ENCODE measurements at places on chromosomes 5 and 9.

- no peak for DNase-seq
Measured at GRCh38 chr9:16821344-16821743, 49.1 kb downstream of the BNC2 start.

GRCh38 chr5:95821110-95822021 lies 1.2 kb downstream of the GLRX start:
- DNase-seq: no peak

- DNase-seq: no peak
Measured at GRCh38 chr5:50751064-50751657, 84.7 kb downstream of the PARP8 start.

DNA sequence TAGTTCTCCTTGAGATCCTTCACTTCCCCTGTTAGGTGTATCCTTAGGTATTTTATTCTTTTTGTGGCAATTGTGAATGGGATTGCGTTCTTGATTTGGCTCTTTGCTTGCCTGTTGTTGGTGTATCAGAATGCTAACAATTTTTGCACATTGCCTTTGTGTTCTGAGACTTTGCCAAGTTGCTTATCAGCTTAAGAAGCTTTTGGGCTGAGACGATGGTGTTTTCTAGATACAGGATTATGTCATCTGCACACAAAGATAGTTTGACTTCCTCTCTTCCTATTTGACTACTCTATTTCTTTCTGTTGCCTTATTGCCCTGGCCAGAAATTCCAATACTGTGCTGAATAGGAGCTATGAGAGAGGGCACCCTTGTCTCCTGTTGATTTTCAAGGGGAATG lies 609.4 kb upstream of the COX7C start:
- no peak for DNase-seq

- no peak for DNase-seq
Measured at GRCh38 chr9:20495098-20495497, 127.2 kb downstream of the MLLT3 start.

GRCh38 chr9:134366223-134367031 lies 40.2 kb downstream of the RXRA start:
- DNase-seq: peak; percentile 96

GRCh38 chr9:35481347-35481975 lies 8.4 kb upstream of the RUSC2 start:
- DNase-seq: peak; percentile 54

DNA sequence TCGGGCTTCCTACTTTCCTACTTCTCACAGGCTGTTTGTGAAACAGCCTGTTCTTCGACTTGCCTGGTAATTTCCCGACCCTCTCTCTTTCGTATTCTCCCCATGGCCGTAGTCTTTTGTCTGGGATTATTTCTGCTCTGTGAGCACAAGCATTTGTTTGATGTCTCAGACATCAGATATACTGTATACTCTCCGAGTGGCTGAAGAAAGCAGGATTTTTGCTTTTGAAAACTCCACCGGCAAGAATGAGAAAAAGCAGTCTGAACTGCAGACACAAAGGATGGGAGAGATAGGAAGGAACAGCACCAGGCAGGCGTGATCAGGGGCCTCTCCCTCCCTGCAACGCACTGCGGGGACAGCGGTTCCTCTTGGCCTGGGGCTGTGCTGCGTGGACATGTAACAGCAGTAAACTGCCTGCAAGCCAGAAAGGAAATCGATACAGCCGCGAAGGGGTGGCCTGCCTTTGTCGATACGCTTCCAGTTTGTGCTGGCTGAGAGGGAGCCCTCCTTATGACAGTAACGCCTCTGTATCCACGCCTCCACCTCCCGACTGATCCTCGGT lies 313.9 kb upstream of the TLE4 start:
- DNase-seq: no peak

DNA sequence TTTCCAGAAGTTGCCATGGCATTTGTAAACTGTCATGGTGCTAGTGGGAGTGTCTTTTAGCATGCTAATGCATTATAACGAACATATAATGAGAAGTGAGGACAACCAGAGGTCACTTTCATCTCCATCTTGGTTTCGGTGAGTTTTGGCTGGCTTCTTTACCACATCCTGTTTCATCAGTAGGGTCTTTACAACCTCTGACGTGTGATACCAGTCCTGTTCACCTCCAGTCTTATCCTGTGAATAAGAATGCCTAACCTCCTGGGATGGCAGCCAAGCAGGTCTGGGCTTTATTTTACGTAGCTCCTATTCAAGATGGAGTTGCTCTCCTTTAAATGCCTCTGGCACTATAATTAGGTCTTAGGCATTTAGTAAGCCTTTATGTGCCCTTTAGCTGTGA lies 20.4 kb upstream of the RFK start:
- DNase-seq: no peak

DNA sequence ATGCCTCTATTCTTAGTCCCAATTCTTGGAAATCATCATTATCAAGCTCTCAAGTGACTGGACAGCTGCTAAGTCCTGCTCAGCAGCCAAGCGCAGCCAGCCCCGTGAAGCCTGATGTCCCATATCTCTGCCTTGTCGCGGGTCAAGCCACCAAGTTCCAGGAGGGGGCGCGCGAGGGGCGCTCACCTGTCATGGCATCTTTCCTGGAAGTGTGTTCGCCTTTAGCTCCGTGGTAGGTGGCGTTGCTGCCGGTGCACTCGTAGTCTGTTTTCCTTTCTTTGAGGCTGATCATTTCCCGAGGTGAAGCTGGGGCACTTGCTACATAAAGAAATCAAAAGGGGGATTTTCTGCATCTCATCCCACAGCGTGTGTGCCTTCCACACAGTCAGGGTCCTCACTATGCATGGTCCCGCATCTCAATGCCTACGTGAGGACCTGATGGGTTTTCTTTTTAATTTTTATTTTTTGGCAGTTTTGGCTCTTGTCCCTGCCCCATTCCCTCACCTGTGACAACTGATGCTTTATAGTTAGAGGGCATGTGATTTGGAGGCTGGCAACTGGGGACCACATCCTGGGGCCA lies 227.0 kb upstream of the DAP start:
- DNase-seq: peak; percentile 31

- no peak for DNase-seq
Measured at GRCh38 chr9:68978066-68978465, 35.8 kb downstream of the PRKACG start.

DNA sequence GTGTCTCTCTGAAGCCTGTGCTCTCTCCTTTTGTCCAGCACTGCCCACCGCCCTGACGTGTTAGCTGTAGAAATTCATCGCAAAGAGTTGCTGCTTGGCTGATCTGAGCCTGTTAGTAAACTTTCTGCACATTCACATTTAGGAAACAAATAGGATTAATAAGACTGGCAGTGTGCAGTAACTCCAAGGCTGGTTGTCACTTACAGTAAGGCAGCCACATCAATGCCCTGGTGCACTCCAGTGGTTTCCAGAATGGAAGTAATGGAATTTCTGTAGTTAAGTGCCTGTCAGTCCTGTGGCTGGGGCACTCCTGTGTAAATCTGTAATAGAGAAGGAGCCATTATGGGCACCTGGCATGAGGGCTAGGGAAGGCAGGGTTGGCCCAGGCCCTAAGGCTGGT lies 70.6 kb downstream of the DOCK2 start:
- DNase-seq: no peak

- DNase-seq: no peak
Measured at GRCh38 chr9:86713970-86714369, 233.3 kb downstream of the GAS1 start.

GRCh38 chr9:13787234-13787833 lies 507.8 kb upstream of the MPDZ start:
- no peak for DNase-seq

DNA sequence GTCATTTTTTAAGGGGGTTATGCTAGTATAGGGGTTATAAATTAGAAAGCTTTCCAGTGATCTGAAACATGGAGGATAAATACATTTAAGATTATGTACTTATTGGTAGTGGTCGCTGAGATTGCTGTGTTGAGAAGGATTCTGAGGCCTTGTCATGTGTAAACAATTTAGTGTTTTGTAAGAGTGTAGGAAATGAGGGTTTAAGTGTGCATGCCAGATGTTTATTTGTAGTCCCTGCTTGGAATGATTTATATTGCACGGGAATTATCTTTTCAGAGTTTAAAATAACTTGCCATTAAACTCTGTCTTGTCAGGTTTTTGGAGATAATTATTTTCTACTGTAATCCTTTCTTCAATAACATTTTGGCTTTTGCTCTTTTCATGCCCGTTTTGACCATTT lies 19.4 kb downstream of the ZNF618 start:
- DNase-seq: no peak

- no peak for DNase-seq
Measured at GRCh38 chr9:130088051-130088450, 34.3 kb downstream of the GPR107 start.

- DNase-seq: no peak
Measured at GRCh38 chr9:109010746-109011145, 2.6 kb downstream of the CTNNAL1 start.

- DNase-seq: no peak
Measured at GRCh38 chr9:69919461-69920061, 98.9 kb downstream of the CFAP95 start.

- peak; percentile 32 for DNase-seq
Measured at GRCh38 chr5:40429258-40430100, 250.2 kb upstream of the PTGER4 start.

DNA sequence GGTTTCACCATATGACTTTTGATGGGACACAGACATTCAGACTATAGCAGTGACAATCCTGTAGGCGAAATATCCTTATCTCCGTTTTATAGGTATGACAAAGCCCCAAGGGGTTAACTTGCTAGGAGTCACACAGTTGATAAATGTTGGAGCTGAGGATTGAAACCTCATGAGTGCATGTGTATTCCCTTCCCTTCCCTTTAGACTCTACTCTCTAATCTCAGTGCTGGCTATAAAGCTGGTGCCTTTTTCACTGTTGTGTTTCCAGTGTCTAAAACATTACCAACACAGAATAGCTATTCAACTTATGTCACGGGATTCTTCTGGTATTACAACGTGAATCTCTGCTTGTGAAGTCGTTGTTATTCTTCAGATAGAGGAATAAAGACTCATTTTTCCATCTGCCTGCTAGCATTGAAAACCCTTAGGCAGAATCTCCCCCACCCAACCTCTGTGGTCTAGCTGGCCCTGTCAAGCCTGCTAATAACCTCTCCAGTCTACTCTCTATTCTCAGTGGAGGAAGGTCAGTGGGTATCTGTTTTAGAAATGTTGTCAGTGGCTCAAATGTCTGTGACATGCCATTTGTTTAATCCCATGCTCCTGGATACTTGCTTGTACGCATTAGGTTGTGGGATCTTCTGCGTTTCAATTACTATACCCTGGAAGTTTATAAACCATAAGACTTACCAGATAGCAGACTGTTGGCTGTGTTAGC lies 121.2 kb downstream of the TLE4 start:
- no peak for DNase-seq

DNA sequence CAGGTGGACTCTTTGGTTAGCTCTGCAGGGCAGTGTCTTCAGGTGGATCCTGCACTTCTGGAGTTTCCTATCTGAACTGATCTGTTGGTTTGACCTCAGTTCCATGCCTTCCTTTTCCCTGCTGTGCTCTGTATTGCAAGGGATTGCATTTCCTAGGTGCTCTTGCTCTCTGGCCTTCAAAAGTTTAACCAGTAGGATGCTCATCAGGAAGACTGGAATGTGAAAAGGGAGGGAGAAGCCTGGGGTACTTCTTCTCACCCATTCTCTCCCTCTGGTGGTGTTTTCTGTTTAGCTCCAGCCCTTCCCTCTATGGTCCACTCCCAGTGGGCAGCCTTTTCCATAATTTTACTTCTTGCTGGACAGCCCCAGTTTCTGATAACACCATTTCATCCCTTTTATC lies 78.5 kb downstream of the ZNF618 start:
- no peak for DNase-seq

- DNase-seq: no peak
Measured at GRCh38 chr9:135241381-135242048, 154.0 kb downstream of the OLFM1 start.

GRCh38 chr5:174310243-174310642 lies 264.7 kb downstream of the NSG2 start:
- DNase-seq: no peak

- no peak for DNase-seq
Measured at GRCh38 chr5:60540856-60541805, 158.8 kb downstream of the DEPDC1B start.

GRCh38 chr5:94157704-94158539 lies 416.5 kb upstream of the POU5F2 start:
- no peak for DNase-seq

GRCh38 chr5:90585337-90585986 lies 26.9 kb downstream of the ADGRV1 start:
- no peak for DNase-seq

All from tibial artery (tissue), 4 donors.